Right lobe of liver (tissue), 6 donors: ENCODE measurements at places on chromosomes 13 and 19. TPM values are rescaled to one million over a fixed set of nuclear protein-coding genes. Genes with fewer than 3 reads are reported as not detected.

DNA sequence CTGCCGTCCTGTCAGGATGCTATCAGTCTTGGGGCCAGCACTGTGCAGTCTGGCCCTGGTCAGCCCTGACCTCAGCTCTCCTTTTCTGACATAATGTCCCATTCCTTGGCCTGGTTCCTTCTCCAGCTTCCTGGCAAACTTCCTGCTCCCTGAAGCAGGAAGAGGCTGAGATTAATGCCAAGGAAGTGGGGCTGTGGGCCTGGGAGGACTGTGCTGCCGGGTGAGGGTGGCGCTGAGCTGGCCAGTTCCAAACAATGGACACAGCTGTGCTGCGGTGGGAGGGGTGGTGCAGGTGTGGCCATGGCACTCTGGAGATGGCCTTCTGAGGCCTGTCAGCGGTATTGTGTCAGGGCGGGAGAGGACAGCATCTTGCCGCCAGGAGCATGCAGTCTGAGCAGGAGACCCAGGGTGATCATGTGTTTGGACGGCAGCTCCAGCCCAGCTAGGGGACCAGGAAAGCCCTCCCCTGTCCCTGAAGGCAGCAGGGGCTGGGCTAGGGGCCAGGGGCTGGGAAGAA is 30.9 kb downstream of the TUBA3C start:
- no peak for DNase-seq

HCST gene
- 1.7 TPM for total RNA-seq

TPTE2 gene
- not detected for total RNA-seq

CD22 gene
- 1.2 TPM for total RNA-seq

ZNF791 gene
- total RNA-seq: 9.4 TPM
